GM04503 (cell line): ENCODE measurements at places on chromosomes 4 and X.

- DNase-seq, result peak; percentile 37
Observed at GRCh38 chrX:68989865-68990606, 161.2 kb downstream of the EFNB1 start.

GRCh38 chr4:62470421-62470983 lies 1270.4 kb downstream of the ADGRL3 start:
- no peak for DNase-seq

DNA sequence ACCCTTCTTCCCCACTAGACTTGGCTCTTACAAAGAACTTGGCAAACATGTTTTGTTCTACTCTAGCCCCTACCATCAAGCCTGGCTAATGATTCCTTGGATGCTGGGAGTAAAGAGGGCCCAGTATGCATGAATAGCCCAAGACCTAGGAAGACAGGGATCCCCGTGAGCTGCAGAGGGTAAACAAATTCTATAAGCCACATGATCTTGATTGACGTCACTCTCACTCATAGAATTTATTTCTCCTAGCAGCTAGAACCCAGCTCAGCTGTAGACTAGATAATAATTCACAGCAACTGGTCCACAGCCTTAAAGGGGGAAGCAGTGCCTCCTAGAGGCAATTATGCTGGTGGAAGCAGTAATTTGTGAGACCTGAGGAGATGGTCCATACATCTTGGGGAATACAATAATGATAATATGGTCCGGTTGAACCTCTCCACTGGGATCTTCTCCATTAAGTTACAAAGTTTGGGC lies 16.1 kb upstream of the USO1 start:
- DNase-seq, result no peak

DNA sequence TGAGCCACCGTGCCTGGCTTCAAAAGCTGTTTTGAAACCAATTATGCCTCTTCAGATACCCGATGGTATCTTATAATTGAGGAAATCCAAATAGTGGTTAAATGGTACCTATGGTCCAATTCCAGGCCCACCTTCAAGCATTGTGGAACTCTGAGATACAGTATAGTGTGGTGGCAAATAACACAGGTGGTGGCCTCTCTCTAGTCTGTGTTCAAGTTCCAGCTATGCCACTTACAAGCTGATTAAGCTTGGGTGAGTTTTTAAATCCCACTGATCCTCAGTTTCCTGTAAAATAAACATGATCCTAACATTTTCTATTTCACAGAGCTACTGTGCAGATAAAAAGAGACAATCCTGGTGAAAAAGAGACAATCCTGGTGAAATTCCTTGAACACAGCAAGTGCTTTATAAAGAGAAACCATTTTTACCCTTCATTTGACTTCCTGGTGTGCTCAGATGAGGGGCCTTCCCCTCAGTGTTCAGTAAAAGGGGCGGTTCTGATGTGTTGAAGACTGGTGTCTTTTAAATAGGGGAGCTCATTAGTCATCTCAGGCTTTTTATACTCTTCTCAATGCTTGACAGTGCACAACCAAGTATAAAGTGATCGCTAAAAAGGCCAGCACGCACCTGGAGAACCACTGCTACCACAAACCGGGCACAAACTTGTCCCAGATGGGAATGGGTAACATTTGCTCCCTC lies 30.8 kb upstream of the CD40LG start:
- no peak for DNase-seq

GRCh38 chr4:30836231-30836630 lies 116.1 kb downstream of the PCDH7 start:
- no peak for DNase-seq

- DNase-seq, result no peak
Observed at GRCh38 chr4:147816382-147817254, 84.7 kb downstream of the ARHGAP10 start.

DNA sequence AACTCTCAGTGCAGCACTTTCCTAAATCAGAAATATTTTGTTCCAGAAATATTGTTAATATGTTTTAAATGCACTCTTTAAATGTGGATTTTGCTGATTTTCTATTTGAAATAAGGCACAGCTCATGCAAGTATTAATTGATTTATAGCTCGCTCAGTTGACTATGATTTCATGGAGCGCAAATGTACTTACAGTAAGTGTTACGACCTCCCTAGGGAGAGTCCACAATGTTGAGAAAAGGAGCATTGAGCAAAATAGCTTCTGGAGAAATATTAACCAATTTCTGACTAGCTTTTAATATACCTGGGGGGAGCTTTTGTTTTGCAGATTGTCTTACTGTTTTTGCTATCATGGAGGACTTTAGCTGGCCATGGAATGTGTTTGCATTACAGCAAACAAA lies 1687.5 kb downstream of the STIM2 start:
- no peak for DNase-seq

DNA sequence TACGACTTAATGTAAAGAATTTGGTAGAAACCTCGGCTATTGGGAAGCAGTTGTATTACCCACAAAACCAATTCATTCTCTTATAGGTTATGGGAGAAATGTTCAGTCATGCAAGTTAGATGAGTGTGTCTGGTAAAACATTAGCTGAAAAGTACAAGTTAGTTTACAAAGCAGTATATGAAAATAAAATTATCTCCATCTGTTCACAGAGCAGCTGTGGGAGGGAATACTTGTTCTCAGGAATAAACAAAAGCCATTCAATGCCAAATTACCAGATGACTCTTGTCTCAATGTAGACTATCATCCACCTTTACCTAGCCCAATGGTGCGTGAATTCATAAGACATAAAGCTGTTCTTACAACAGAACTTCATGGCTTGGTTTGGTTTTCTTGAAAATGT lies 28.6 kb downstream of the STAP1 start:
- DNase-seq, result no peak

- DNase-seq, result no peak
Observed at GRCh38 chr4:68498413-68499007, 51.2 kb downstream of the TMPRSS11E start.

- DNase-seq, result no peak
Observed at GRCh38 chr4:155161357-155161756, 47.1 kb upstream of the NPY2R start.

DNA sequence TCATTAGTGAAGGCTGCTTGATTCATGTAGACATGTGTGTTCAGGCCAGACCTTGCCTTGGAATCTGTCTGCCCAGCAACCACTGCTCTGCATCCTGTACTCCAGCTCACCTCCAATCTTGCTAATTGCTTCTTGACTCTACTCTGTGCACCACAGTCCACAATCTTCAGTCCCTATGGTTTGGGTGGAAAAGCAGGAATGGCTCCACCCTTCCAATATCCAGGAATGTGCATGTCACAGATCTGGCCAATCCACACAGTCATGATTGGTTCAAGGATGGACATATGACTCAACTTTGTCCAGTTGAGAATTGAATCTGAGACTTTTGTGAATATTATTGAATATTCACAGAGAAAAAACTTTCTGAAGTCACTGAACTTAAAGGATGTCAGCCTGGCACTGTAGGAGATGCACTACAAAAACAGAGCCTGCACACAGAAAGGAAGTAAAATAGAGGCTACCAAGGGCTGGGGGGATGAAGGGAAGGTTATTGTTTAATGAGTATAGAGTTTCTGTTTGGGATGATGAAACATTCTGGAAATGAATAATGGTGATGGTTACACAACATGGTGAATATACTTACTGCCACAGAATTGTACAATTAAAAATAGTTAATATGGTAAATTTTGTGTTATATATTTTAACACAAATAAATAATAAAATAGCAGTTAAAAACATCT lies 161.3 kb upstream of the USP38 start:
- no peak for DNase-seq

DNA sequence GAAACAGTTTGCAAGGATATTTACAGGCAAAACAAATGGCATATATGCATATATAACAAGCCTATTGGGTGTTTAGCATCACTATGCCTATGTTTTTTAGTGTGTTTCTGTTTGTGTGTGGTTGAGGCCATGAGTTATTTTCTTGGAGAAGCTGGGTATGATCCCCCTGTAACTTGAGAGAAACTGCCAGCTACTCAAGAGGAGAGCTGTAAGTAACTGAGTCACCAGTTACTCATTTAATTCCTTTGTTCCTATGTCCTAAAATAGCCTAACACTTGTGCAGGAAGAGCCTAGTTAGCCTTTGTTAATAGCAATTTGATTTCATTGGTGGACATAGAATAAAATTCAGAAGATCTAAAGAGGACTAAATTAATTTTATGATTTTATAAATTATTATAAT lies 79.1 kb downstream of the PWWP3B start:
- no peak for DNase-seq

DNA sequence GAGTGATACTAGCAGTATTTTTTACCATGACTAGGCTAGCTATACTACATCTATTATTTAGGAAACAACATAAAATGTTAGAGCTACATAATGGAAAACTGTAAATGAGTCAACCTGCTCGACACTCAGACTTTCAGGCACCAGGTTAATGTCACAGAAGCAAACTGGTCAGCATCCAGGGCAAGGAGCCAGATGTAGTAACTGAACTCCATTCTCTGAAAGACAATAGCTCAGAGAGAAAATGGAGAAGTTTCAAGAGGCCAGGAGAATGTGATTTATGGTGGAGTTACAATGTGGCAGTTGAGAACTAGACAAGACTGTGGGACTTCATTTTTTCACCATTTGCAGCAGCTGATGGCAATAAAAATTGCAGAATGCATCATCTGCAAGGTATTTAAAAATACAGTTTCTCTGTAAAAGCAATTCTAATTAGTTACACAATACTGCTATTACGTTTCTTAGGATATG lies 342.7 kb upstream of the PABPC4L start:
- DNase-seq, result peak; percentile 95

- no peak for DNase-seq
Observed at GRCh38 chr4:127997534-127998388, 32.6 kb downstream of the ABHD18 start.

GRCh38 chr4:25937801-25938200 lies 23.8 kb downstream of the SMIM20 start:
- peak; percentile 83 for DNase-seq

- DNase-seq, result no peak
Observed at GRCh38 chrX:28665778-28666177, 78.5 kb downstream of the IL1RAPL1 start.

DNA sequence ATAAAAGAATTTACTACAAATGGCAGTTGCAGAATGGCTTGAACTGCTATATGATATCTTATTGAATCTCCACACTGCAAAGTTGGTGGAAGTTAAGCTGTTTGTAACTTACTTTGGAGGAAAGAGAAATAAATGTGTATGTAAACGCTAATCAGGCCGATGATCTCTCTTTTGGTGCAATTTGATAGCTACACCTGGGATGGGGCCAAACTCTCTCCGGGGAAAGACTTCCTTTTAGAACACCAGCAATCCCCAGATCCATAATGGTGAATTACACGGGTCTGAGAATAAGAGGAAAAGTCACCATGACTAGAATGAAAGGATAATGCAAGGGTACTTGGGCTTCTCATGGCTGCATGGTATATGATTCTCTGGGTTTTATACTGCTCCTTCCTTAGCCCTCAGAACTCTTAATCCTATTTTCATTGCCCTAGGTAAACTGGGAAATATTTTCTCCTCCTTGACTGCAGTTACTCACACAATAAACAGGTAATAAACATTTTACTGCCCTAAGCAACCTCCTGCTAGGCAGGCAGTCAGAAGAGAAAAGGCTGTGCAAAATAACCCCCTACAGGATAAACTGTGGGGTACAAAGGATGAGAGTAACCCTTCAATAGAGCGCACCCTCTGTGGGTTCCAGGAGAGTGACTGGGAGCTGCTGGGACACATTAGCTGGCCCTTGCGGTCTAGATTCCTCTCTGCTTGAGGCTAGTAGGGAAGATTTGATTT lies 109.3 kb downstream of the MGST2 start:
- DNase-seq, result no peak

DNA sequence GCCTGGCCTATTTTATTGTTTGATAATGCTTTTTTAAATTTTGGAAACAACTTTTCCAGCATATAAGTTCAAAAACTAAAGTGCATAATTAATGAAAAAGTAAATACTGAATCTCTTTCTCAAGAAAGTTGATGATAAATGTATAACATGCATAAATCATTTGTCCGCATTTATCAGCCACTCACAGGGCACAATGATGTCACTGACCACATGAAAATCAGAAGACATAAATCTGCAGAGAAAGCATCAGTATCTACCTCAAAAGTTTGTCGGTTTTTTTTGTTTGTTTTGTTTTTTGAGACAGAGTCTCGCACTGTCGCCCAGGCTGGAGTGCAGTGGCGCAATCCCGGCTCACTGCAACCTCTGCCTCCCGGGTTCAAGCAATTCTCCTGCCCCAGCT lies 5.5 kb upstream of the HPRT1 start:
- no peak for DNase-seq

DNA sequence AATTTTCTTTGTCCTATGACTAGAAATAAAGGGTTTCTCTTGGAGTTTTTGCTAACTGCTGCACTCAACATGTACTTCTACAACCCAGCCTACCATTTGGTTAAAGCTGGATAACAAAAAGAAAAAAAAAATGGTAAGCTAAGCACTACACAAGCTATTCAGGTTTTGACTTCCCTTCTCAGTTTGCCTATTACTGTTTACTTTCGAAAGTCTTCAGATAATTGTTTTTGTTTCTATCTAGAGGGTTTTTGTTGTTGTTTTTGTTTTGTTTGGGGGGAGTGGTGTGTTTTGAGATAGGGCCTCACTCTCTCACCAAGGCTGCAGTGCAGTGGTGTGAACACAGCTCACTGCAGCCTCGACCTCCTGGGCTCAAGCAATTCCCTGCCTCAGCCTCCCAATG lies 46.6 kb downstream of the CLOCK start:
- DNase-seq, result no peak

DNA sequence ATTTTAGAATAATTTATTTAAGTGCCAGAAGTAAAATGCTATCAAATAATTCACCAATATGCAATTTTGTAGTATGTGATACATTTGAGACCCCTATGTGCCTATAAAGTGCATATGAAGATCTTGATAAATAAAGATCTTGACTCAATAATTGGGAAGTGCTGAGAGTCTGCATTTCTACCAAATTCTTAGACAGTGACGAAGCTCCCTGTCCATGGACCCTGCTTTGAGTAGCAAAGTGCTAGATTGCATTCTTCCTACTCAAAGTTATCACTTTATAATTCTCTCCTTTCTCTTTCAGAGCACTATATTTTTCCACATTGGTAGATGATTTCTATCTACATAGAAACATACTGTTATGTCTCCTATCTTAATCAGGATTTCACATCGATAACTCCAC lies 1393.9 kb downstream of the ARAP2 start:
- no peak for DNase-seq

DNA sequence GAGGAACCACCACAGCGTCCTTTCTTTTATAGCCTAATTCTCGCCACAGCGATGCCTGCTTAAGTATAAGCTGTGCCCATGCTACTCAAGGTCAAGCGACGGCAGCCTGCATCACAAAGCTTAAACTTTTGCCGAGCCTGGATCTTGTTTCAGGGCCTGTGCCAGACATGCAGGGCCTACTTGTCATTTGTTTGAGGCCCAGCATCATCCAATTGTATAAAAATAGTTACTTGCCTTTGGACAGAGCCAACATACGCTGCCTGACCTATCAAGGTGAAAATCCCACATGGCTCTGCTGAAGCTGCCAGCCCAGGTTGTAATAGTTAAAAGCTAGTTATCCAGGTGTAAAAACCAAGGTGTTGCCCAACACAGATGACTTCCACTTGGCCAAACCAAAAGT lies 107.1 kb downstream of the TMEM131L start:
- DNase-seq, result no peak

GRCh38 chr4:81814987-81815541 lies 343.4 kb upstream of the RASGEF1B start:
- no peak for DNase-seq
